ENCODE measurements at places on chromosomes 7 and 10.

- no peak for DNase-seq
Observed at GRCh38 chr10:7239312-7239985, 171.4 kb downstream of the SFMBT2 start.

GRCh38 chr10:68301790-68302502, 29.9 kb upstream of the HNRNPH3 start:
- no peak for DNase-seq

DNA sequence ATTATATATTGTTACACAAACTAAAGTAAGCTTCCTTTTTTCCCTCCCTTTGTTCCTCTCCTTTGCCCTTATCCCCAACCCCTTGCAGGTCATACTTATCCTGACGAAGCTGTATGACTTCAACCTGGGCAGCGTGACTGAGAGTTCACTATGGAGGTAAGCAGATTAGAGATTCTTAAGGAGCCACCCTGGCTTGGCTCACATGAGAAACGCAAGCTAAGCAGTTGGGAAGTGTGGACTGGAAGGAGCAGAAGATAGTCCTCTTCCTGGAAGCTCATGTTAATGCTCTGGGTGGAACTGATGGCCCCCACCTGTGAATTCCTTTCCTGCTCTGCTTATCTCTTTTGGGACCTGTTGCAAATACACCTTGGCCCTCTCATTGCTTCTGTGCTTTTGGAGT, 201.6 kb downstream of the SORCS3 start:
- no peak for DNase-seq

DNA sequence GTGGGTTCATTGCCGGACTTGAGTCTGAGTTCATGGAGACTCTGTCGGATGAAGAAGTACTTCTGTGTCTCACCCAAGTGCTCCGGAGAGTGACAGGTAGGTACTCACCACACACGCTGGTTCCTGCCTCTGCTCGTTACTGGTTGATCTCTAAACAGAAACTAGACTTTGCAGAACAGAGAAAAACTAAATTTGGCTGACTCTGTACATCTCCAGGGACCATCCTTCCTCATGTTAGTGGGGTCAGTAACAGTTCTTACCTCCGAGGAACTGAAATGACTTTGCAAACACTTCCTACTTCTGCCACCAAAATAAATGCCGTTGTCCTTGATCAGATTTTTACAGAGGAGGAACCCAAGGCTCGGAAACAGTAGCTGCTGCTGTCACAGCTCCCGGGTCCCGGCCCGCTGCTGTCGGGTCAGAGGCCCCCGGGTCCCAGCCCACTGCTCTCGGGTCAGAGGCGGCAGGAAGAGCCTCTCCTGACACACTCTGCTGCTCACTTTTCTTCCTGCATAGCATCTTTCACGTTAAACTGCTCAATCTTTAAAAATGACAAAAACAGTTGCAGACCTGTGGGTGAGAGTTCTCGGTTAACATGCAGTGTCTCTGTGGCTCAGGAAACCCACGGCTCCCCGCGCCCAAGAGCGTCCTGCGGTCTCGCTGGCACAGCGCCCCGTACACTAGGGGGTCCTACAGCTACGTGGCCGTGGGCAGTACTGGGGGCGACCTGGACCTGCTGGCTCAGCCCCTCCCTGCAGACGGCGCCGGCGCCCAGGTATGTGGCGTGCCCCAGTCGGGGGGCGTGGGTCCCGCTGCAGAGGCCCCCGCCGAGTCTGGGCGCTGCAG, 4.8 kb upstream of the MTG1 start:
- DNase-seq, result no peak

GRCh38 chr10:69786791-69787190, 14.9 kb upstream of the COL13A1 start:
- DNase-seq, result no peak

GRCh38 chr10:29908962-29909361, 150.4 kb downstream of the JCAD start:
- DNase-seq, result no peak

- no peak for DNase-seq
Observed at GRCh38 chr10:52757773-52758172, 14.8 kb downstream of the MBL2 start.

GRCh38 chr10:97974526-97975525, 55.6 kb downstream of the CRTAC1 start:
- DNase-seq, result peak; percentile 13

GRCh38 chr7:102310414-102310815, 23.7 kb downstream of the SH2B2 start:
- DNase-seq, result no peak

- no peak for DNase-seq
Observed at GRCh38 chr7:29469976-29470557, 93.6 kb upstream of the PRR15 start.

- DNase-seq, result no peak
Observed at GRCh38 chr10:103926722-103927319, 8.8 kb upstream of the STN1 start.

GRCh38 chr7:7438851-7439250, 96.8 kb downstream of the COL28A1 start:
- DNase-seq, result no peak

GRCh38 chr10:89738551-89739209, 37.3 kb downstream of the KIF20B start:
- no peak for DNase-seq

DNA sequence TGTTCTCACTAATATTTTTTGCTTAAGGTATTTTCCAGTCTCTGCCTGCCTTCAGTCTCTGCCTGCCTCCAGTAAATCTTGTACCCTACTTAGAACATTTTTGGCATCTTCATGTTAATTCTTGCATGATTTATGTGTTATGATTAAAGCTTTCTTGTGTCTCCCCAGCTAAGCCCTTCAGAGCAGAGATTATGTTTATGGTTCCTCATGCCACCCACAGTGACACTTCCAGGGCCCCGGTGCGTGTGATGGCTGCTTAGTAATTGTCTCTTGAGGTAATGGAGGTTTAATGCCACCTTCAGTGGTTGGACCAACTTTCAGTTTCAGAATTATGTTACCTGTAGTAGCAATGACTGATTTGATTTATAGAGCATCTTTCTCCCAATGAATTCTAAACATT, 70.6 kb upstream of the MET start:
- DNase-seq, result no peak

DNA sequence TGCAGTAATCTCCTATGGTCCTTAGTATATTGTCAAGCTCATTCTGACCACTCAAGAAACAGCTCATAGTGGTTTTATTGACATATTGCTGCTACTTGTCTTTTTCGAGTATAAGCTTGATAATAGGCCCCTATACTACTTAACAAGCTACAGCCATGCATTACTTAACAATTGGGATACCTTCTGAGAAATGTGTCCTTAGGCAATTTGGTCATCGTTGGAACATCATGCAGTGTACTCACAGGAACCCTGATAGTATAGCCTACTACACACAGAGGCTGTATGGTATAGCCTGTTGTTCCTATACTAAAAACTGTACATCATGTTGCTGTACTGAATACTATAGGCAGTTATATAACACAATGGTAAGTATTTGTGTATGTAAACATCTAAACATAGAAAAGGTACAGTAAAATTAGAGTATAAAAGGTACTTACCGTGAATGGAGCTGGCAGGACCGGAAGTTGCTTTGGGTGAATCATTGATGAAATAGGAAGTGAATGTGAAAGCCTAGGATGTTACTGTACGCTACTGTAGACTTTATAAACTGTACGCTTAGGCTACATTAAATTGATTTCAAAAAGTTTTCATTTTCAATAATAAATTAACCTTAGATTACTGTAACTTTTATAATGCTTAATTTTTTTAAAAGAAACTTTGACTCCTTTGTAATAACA, 160.9 kb downstream of the LRRC4 start:
- no peak for DNase-seq

DNA sequence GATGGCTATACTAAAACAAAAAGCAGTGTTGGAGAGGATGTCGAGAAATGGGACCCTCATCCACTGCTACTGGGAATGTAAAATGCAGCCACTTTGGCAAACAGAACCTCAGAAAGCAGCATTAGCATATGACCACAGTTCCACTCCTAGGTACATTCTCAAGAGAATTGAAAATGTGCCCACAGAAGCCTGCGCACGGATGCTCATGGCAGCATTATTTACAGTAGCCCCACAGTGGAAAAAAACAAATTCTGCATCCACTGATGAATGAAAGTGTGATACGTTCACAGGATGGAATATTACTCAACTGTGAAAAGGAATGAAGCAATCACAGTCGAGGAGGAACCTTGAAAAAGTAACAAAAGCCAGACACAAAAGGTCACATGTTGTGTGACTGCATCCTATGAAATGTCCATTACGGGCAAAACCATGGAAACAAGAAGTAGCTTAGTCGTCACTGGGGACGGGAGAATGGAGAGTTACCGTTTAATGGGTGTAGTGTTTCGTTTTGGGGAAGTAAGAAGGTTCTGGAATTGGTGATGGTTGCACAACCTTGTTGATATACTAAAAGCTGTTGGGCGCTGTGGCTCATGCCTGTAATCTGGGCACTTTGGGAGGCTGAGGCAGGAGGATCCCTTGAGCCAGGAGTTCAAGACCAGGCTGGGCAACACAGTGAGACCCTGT, 2.5 kb upstream of the UPK3B start:
- no peak for DNase-seq

GRCh38 chr7:66176914-66177313, 28.2 kb upstream of the TPST1 start:
- DNase-seq, result no peak

DNA sequence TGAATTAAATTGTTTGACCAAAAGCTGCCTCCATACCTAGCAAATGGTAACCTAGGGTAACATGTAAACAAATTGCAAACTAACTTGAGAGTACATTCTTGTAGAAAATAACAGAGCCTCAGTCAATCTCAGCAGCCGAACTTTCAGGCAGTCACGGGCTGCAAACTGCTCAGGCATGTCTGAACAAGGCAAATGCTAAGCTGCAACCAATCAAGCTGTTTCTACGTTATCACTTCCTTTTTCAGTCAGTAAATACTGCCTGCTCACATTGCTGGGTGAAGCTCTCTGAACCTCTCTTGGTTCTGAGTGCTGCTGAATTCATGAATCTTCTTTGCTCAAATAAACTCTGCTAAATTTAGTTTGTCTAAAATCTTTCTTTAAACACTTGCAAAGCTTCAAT, 1212.4 kb downstream of the SORCS1 start:
- DNase-seq, result no peak

- DNase-seq, result no peak
Observed at GRCh38 chr10:18500576-18500975, 150.8 kb downstream of the NSUN6 start.

DNA sequence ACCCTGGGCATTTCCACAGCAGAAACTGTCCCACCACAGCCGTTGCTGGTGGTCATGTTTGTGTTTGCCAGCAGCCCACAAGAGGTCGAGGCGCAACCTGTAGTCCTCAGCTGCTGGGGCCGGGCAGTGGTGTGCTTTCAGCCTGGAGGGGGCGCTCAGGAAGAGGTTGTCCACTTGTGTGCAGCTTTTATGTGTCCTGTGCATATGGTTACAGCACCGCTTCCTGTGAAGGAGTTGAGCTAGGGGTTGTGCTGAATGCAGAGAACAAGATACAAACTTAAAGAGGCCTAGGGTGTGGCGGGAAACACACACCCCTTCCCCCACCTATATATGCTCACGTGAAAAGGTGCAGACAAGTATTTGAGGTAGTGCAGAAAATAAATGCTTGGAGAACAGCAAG, 29.5 kb upstream of the PFKFB3 start:
- DNase-seq, result no peak

GRCh38 chr10:34037499-34037898, 703.0 kb upstream of the NRP1 start:
- no peak for DNase-seq

GRCh38 chr10:24153031-24153430, 55.9 kb upstream of the KIAA1217 start:
- no peak for DNase-seq

DNA sequence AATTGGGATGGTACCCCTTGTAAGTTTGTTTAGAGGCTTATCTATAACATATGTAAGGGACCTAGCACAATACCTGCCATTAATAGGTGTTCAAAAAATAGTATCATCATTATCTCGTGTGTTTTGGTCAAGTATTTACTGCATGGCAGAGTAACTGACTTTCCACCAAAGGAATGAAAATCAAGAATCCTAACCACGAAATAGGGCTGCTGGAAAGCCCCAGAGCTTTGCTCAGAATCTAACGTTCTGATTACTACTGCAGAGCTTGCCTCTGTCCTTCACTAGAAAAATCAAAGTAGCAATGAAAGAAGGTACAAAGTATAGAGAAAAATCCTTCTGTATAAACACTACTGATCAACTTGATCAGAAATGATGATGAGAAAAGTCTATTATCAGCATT, 34.9 kb downstream of the DCLRE1C start:
- no peak for DNase-seq

DNA sequence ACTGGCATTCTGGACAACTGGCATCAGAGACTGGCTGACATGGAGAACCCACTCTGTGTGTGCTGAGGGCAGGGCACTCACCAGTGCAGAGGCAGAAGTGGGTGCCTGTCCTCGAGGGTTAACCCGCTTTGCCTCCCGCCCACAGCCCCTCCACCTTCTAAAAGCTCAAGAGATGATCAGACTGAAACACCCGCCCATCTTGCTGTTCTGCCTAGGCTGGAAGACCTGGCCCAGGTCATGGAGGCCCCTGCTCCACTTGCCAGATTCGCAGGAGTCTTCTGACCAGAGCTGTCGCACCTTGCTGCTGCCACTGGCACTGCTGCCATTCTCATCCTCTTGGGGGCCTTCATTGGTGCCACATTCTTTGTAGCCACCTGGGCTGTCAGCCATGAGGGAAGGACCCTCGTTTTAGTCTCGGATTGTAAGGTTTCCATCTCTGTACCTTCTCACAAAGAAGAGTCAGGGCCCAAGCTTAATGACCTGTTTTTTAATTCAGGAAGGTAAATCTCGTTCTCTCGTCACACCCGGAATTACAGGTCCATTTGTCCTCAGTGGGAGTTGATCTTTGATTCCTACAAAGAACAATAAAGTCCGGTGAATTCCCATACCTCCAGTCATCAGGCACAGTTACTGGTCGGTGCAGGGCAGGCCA, 1.9 kb downstream of the CYREN start:
- no peak for DNase-seq

DNA sequence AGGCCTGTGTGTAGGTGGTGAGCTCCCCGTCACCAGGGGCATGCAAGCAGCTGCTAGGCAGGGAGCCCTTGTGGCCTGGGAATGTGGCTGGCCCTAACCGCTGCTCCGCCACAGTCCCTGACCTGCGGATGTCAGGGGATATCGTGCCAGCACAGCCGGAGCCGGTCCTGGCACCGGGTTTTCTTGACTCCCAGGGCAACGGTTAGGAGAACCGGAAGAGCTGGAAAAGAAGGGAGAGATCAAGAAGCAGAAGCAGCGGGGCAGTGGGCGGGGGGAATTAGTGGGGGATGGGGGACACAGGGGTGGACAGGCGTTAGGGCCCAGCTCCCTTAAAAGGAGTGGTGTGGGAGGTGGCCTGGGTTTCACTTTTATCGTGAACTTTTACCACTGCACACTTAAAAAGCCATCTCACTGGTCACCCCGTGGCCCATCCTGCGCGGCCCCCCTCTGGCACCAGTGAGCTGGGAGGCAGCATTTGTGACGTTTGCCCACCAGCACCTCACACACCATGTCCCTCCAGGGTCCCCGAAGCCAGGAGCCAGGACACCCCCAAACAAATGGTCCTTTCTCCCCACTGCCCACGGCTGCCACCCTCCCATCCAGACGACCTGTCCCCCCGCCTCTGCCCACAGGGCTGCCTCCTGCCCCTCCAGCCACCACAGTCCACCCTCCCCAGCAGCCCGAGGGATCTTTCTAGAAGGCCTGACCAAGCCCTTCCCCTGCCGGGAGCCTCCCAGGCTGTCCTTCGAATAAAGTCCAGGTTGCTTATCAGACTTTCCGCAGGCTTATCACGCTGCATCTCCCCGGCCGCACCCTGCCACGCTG, 1.8 kb upstream of the MICALL2 start:
- peak; percentile 29 for DNase-seq

Measured in amygdala (tissue), 56 donors.